ENCODE measurements at places on chromosomes 5 and 9.

DNA sequence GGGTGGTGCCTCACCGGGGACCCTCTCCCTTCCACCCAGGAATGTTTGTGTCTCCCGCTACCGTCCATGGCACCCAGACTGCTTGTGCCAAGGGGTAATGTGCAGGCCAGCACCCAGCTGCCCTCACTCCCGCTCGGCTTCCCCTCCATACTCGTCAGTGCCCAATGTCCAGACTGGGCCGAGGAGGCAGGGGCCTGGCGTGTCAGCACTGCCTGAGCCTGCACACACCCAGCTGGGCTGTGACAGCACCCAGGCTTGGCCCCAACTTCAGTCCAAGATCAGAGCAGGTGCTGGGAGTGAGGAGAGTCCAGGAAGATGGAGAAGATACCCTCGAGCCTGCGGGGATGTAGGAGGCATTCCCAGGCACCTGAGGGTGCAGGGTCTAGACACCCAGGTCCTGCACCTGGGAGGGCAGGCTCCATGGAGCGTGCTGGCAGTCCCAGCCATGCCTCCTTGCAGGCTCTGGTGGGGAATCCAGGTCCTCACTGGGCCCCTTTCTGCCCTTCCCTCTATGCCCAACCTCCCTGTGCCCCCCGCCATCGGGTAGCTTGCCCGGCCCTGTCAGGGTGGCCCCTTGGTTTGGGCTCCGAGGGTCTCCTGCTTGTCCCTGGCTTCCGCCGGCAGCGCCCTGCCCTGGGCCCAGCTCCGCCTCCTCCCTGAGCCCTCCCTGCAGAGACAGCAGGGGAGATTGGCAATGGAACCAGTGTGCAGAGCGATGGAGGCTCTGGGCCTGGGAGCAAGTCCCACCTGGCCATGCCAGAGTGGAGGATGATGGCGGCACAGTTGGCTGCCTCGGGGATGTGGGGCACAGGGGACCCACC is 250.8 kb upstream of the EDIL3 start:
- DNase-seq, result no peak

GRCh38 chr5:123387313-123387712 is 35.9 kb downstream of the CEP120 start:
- no peak for DNase-seq

GRCh38 chr5:93894601-93895354 is 153.4 kb upstream of the POU5F2 start:
- no peak for DNase-seq

DNA sequence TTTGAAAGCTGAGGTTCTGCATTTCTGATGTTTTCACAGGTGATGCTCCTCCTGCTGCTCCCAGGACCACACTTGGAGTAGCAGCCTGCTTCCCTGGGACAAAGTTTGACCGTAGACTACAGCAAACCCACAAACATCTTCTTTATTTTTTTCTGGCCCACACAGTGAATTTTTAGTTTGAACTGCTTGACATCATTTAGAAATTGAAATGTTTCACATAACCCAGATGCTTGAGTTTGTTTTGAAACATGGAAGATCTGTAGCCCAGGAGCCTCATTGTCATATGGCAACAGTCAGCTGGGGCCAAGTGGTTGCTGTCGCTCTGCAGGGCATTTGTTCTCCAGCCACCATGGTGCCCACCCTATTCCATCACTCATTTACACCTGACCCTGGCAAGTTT is 8.4 kb downstream of the SH3TC2 start:
- no peak for DNase-seq

DNA sequence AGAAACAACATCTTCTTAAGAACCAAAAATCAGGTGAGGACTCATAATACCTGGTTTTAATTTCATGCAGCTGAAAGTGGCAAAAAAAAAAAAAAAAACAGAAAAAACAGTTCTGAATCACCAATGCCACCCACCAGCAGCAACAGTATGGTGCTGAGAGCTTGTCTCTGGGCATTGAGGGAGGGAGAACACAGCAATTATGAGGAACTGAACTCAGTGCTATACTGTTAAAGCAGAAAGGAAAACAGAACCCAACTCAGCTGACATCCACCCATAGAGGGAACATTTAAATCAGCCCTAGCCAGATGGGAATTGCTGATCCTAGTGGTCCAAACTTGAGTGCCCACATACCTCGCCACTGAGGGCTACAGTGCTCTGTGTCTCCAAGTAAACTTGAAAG is 657.9 kb downstream of the ACTL7B start:
- DNase-seq, result no peak

GRCh38 chr9:130490981-130491380 is 46.2 kb downstream of the ASS1 start:
- DNase-seq, result no peak

- DNase-seq, result no peak
Observed at GRCh38 chr5:34913072-34913471, 2.2 kb downstream of the RAD1 start.

DNA sequence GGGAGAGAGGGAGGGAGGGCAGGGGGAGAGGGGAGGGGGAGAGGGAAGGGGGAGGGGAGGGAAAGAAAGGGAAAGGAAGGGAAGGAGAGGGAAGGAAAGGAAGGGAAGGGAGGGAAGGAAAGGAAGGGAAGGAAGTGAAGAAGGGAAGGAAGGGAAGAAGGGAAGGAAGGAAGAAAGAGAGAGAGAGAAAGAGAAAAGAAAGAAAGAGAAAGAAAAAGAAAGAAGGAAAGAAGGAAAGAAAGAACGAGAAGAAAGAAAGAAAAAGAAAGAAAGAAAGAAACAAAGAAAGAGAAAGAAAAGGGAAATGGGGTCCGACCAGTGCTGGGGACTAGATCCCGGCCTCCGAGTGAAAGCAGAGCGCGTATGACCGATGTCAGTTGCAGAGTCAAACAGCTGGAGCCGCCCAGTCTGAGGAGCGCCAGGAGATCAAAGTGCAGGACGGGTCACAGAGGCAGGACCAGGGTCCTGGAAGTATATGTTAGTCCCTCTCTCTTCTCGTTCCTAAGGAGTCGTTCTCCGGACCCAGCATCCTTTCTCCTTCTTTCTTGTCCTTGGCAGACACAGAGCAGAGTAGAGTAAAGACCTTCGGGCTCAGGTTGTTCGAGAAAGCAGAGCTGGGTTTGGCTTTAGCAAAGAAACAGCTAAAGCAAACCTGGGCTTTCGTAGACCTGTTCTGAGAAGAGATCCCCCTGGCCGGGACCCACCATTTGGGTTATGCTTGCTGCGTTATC is 305.4 kb upstream of the MSX2 start:
- no peak for DNase-seq

- DNase-seq, result no peak
Observed at GRCh38 chr5:82364497-82364896, 86.3 kb upstream of the RPS23 start.

DNA sequence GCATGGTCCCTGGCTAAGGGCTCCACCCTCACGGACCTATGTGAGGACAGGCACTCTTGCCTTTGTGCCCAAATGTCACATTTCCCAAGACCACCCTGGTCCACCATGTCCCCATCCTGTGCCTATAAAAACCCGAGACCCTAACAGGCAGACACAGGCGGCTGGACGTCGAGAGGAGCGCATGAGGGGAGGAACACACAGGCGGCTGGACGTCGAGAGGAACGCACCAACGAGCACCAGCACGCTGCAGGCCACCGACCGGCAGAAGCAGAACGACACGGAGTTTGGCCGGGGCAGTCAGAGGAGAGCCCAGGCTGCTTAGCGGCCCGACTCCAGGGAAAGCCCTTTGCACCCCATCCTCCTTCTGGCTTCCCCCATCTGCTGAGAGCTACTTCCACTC is 119.9 kb downstream of the ADAMTS2 start:
- no peak for DNase-seq

DNA sequence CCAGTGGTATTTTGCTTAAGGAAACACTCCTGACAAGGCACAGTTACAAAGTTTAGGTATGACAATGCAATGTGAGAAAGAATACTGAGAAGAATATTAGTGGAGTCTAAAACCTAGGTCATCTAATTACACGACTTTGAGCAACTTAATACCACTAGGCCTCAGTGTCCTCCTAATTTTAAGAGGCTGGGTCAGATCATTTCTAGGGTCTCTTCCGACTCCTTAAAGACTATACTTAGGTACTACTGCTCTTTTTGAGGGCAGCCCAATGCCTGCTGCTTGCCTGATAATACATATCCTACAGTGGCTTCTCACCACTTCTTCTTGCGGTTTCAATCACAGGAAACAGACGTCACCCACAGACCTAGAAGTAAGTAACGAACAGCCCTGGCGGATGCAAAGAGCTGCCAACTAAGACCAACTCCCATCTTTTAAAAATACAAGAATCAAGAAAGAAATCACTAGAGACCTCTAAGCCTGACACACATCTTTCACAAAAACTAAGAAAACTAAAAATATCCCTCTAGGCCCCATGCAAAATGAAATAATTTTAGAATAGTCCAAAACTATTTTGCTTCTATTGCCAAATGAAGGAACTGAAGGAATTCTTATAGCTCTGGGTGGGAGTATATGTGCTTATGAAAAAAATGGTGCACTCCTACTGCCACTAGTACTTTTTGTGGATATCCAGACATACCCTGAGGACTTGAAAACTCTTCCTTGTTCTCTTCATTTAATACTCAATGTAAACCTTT is 13.1 kb downstream of the DIAPH1 start:
- DNase-seq, result peak; percentile 89

GRCh38 chr5:179151286-179152118 is 91.3 kb downstream of the ZNF354C start:
- no peak for DNase-seq

- DNase-seq, result no peak
Observed at GRCh38 chr5:134566741-134567221, 41.3 kb downstream of the JADE2 start.

DNA sequence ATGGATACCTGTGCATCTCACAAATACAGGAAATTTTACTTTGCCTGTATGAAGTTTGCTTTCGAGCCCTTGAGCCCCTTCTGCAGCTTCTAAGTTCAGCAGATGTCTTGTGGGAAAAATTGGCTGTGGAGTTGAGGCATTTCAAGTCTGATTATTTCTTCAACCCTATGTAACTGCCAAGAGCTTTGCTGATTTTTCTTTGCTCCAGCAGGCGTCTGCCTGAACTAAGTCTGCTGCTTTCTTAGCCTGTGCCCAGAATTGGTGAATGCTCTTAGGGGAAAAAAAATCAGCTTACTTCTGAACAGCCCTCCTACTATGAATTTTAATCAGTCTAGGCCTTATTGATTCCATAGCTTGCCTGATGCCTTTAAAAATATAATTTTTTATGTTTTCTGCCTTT is 41.2 kb downstream of the RIC1 start:
- DNase-seq, result no peak

GRCh38 chr5:112703866-112704820 is 33.5 kb upstream of the APC start:
- DNase-seq, result no peak

- no peak for DNase-seq
Observed at GRCh38 chr5:150490754-150491153, 17.2 kb upstream of the NDST1 start.

DNA sequence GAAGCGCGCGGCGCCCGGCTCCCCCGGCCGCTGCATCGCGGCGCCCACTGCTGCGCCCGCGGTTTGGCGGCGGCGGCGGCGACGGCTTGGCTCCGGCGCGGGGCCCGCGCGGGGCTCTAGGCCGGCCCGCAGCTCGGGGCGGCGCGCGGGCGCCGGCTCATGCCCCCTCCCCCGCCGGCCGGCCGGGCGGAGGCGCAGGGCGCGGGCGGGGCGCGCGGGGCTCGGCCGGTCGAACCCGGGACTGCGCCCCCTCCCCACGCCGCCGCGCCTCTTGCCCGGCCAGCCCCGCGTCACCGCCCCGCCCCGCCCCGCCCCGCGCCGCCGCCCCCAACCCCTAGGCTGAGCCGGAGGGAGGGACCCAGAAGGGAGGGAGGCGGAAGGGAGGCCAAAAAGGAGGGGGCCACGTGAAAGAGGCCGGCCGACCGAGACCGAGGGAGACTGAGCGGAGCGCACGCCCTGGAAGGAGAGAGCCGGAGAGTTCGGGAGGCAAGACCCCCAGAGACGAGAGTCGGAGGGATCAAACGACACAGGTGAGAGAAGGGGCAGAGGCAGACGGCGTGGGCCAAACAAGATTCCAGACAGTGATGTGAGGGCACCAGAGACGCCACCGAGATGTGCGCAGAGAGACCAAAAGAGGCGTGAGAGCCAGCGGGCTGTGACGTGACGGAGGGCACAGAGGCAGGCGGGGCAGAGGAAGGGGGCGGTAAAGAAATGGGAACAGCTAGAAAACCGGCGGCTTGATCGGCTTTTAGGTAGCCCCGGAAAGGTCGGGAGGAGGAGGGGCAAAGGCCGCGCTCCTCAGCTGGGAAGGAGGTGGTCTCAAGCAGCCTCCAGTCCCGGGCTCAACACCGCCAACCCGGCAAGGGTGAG is at the start of gene BARX1:
TSS of gene BARX1 (minus strand) at position 245 of the 870 bp plus-strand sequence. CDS start at position 36, 209 bp downstream.
- no peak for DNase-seq

- no peak for DNase-seq
Observed at GRCh38 chr9:3043369-3043768, 199.5 kb upstream of the PUM3 start.

- DNase-seq, result no peak
Observed at GRCh38 chr9:70257991-70258691, 637 bp upstream of the SMC5 start.

DNA sequence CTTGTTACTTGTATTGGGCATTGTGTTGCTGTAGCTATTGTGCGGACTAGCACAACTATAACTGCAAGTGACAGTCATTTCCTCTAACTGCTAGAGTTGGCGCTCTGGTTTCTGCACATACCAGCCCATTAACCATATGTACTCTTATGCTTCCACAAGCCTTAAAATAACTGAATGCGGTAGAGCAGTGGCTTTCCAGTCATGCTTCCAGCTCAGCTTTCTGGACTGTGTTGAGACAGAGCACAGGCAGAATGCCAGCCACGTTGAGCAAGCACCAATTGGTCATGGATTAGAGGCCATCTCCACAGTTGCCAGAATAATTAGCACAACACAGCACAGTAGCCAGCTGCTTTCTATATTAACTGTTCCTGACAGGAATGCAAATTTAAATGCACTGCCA is 12.2 kb downstream of the INVS start:
- no peak for DNase-seq

DNA sequence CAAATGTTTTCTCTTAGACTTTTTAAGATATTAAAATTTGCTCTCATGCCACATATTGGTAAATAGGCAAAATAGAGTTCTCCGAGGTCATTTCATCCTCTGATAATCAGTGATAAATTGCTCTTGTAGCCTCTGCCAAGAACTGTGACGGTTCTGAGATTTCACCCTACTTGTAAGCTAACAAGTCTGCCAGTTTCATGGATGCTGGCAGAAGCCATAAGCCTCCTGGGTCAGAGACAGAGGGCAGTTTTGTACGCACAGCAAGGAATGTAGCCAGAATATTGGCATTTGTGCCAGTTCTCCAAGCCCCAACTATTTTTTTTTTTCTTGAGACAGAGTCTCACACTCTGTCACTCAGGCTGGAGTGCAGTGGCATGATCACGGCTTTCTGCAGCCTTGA is 945.0 kb upstream of the WWC1 start:
- no peak for DNase-seq

- no peak for DNase-seq
Observed at GRCh38 chr5:74767579-74767913, 497 bp downstream of the NSA2 start.
